ENCODE measurements at places on chromosomes 4 and X.

- no peak for DNase-seq
Observed at GRCh38 chr4:150497612-150498011, 84.3 kb upstream of the MAB21L2 start.

DNA sequence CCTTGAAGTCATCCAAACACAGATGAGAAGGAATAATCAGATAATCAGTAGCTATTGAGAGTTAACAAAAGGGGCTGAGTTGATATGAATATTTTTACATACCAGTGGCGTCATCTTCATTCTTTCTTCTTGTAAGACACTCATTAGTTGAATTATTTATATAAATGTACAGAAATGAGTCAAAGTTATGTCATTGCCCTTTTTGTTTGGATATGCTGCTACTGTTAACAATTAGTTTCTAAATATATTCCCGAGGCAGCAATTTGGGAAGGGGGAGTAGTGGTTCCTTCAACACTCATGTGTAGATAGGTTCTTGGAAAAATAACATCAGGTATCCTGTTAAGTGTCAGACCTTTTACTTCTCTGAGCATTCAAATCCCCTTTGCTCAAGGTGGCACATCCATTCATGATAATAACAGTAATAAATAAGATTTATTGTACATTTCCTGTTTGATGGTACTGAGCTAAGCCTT lies 436.6 kb downstream of the SPRY1 start:
- DNase-seq = no peak

DNA sequence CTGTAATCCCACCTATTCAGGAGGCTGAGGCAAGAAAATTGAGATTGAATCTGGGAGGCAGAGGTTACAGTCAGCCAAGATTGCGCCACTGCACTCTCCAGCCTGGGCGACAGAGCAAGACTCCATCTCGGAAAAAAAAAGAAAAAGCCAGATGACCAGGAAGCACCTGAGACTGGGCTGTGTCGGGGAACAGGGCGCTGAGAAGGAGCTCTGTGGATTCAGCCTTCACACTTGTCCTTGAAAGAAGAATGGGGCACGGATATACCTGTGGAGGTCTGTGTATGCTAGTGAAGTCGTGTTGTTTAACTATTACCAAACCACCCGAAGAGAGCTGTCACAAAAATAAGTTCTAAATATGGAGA lies 39.3 kb upstream of the TADA2B start:
- DNase-seq = no peak

DNA sequence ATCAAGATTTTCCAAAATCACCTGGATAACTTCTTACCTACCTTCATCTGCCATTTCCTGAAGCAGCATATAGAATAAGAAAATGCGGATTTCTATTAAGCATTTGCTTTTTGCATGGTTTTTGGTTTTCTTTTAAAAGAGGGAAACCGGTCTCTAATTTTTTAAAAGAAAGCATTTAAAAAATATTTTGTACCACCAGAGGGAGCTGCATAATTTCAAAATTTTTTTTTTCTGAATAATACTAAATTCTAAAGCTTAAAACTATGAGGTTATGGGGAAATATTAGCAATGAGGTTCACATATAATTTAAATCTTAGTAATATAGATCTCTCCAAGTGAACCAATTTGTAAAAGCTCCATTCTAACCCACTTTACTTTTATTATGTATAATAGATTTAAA lies 137.7 kb upstream of the TENT5D start:
- DNase-seq = no peak

GRCh38 chr4:106690487-106690886 lies 321.9 kb upstream of the GIMD1 start:
- DNase-seq = peak; percentile 2

DNA sequence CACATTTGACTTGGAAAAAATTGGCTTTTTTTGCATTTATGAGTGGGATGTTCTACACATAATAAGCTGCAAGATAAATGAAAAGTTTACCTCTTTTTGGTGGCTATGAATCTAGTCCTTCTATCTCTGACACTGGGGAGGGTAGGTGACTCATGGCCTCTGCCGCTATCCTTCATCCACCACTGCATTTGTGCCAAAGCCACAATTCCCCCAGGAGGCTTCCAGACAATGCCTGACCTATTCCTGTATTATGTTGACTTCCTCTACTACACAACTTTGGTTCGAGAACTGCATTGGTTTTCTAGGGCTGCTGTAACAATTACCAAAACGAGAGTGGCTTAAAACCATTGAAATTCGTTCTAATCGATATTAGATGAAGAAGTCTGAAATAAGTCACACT lies 245.6 kb downstream of the TRAM1L1 start:
- DNase-seq = no peak

GRCh38 chr4:33058998-33059397 lies 2338.8 kb downstream of the PCDH7 start:
- DNase-seq = no peak

DNA sequence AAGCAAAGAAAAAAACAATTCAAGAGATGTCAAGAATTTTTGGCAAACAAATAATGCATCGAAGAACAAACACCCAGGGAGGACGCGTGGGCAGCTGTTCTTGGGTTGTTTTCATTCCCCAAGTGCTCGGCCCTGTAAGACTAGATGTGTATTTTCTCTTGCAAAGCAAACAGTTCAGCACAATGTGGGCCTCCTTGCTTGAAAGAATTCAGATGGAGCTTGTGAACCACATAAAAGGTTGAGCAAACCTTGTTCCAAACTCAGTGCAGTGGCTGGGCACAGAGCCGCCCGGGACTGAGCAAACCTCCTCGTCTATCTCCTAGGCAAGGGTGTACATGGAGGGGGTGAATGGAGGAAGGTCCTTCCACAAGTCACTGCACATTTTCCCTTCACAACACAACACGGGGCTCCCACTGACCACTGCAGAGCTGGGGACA lies 82.4 kb downstream of the HTRA3 start:
- no peak for DNase-seq

- peak; percentile 54 for DNase-seq
Observed at GRCh38 chrX:78650906-78651437, 8.2 kb downstream of the RTL3 start.

DNA sequence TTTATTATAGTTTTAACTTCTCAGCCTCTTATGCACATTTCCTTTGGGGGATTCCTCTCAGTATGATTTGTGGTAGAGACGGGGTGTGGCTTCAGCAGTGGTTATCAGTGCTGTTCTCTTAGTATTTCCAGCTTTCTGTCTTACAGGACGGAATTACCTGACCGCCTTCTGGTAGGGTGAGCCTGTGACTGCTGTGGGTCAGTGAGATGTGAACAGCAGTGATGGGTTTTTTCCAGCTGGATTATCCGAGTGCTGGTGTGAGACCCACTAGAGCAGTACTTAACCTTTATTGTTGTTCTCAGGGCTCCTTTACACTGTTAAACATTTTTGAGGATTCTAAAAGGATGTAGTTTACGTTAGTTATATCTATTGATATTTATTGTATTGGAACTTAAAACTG lies 135.2 kb downstream of the SLIT2 start:
- DNase-seq = no peak

- no peak for DNase-seq
Observed at GRCh38 chrX:72042852-72043248, 88.9 kb downstream of the RTL5 start.

GRCh38 chr4:100042235-100042634 lies 92.2 kb upstream of the H2AZ1 start:
- DNase-seq = no peak

DNA sequence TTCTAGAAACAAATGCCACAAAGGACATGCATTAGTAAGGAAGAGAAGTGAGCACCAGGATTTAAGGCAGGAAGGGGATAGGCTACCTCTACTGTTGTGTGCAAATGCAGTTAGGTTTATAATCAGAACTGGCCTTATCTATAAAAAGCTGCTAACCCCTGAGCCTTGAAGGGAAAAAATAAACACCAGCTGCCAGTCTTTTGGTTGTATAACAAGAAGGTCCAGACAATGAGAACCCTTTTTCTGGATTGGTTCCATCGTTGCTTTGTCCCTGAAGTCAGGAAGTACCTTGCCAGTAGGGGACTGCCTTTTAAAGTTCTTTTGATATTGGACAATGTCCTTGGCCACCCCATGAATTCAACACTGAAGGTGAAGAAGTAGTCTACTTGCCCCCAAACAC lies 126.7 kb upstream of the OTUD4 start:
- no peak for DNase-seq

DNA sequence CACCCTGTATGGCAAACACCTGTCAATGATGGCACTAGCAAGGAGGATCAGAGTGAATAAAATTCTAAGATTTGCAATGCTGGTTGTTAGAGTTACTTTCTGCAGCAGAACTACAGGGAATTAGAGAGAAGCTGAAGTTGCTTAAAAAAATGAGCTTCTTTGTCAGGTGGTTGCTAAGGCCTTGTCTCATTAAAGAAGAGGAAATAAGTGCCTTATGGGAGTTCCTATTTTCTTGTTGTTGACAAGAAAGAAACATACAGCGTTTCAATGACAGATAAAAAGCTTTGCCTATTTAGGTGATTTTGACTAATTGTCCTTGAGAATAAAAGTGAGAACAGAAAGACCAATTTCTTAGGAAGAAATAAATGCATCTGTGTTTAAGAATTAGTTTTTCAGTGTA lies 106.0 kb upstream of the ARHGAP24 start:
- no peak for DNase-seq

DNA sequence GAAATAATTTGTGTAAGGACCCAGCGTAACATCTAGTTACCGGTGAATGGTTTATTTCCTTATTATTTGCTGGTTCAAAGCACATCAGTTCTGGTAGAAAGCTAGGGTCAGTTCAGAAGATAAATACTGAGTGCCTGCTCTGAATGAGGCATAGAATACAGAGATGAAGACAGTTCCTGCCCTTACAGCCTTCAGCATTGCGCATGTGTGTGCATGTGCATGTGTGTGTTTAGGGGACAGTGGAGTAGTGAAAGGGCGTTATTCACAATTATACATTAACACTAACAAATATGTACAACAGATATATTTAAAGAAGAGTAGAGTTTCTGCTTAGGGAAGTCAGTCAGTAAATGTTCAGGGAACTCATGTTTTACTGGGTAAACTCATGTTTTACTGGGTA lies 29.1 kb downstream of the CEP135 start:
- DNase-seq = no peak

GRCh38 chrX:153600032-153600373 lies 1.1 kb upstream of the CCNQ start:
- DNase-seq = no peak

- DNase-seq = no peak
Observed at GRCh38 chr4:90002441-90003062, 107.9 kb downstream of the MMRN1 start.

DNA sequence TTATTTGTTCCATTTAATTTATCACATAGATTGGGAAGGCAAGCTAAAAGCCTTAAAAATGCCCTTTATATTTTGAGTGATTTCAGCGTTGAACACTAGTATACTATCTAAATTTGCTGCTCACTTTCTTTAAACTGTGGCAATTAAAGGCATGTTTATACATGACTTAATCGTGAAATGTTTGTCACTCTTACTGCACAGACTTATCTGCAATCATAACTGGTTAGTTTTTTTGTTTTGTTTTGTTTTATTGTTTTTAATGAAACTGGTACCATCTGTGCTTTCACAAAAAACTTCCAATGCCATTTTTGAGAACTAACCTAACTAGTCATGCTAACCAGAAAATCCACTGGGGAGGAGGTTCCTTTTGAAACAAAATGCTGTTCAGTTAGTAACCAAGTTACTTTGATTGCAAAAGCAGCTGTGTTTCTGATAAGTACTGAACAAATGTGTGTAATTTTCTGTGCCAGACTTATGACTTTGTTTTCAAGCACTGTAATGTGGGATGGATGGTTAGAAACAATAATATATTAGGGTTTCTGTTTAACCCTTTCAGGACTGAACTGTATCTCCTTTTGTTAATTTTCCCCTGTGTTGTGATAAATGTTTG lies 56.1 kb downstream of the CCKAR start:
- DNase-seq = no peak

DNA sequence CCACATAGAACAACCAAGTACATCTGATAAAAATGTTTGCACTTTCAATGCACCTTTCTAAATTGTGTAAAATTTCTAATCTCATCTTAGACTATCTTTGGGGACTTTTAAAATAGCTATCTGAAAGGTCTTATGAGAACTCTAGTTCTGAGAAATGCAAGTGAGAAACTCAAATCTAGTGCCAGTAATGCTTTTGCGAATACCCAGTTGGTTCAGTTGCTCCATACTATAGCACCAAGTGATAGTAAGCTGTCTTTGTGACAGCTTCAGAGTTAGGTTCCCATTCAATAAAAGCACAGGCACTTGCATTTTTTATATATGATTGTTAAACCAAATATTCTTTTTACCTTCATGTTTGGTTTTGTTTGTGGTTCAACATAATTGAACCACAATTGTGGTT lies 4.5 kb upstream of the ITM2A start:
- DNase-seq = no peak

- no peak for DNase-seq
Observed at GRCh38 chr4:38045289-38045988, 85.2 kb downstream of the PTTG2 start.

- DNase-seq = no peak
Observed at GRCh38 chr4:186228514-186228894, 1.2 kb downstream of the KLKB1 start.

DNA sequence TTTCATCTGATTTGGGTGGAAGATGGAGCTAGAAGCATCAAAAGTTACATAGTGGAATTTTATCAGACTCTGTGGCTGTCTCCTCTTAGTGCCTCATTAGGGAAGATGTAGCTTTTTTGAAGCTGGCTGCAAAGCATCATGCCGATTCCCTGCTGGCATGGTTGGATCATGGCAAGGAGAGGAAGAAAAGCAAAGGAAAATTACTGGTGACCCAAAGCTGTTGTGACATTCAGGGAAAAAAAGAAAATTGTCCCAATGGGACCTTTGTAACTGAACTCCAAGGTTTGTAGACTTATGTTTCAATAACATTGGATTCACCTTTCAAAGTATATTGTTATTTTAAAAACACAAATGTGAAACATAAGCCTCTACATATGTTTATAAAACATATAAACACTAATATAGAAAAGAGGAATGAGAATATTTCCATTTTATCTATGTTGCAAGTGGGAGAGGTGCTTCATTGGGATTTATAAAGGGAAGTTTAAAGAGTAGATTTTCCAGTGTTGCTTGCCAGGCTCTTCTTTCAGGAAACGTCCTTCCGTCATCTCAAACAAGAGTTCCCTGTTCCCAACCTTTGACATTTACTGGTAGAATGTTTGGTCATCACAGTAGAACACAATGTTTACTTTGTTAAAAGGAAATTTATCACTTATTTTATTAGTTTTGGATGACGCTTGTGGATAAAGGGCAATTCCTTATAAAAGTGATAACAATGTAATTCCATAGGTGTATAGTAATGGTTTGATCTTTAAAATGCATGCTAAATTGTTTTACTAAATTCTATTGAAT lies 190.1 kb upstream of the GPRIN3 start:
- DNase-seq = no peak

DNA sequence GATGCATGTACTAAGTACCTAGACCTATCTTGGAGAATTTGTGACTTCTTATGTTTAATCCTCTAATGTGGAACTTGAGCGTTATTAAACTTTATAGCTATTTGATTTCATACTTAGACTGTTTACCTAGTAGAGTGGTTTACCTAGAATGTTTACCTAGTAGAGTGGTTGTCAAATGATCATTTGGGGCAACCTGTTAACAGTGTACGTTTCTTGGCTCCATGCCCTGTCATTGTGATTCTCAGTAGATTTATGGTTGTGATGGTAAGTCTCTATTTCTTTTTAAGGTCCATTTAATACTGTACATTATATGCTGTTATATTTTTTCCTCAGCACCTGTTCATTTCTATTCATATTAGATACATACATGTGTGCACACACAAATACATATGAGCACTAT lies 233.0 kb upstream of the MAD2L1 start:
- DNase-seq = no peak
